ENCODE measurements at places on chromosomes 7 and 10.
A peak's percentile ranks its signal among the peaks of the same experiment; 100 is the strongest.

DNA sequence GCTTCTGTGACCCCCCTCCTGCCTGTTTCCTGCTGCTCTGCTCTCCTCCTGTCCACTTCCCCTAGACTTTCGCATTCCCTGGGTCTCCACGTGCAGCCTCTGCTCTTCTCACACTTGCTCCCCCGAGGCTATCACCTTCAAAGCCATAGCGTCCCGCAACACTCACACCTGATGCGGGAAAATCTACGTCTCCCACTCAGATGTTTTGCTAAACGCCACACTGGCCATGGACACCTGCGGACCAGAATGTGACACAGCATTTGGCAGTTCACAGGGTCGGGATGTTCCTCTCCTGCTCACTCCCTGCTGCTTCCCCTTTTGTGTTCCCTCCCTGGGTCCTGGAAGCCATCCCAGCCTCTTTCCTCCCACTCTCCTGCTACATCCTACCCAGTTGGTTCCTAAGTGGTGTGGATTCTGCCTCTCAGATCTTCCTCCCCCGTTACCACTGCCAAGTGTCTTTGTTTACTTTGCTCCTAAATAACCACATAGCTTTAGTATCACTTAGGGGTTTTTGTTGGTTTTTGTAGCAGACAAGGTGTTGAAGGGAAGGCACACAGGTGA, 33.7 kb upstream of the RBM33 start:
- no peak for DNase-seq

DNA sequence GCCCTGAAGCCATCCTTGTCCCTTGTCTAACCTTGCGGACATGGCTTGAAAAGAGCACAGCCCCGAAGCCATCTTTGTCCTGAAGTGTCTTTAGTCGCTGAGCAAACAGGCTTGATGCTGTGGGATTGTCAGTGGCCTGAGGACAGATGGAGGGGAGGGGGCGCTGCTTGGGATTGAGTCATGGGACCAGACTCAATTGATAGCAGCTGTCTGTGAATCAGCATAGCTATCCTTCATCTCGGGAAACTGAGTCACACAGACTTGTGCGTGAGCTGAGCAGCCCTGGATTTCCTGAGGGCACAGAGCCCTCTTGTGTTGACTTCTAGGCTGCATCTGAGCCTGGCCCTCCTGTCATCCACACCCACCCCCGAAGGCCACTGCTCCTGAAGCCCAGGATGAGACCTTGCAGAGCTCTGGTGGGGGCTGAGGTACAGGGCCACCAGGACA, 14.4 kb downstream of the MYO1G start:
- DNase-seq, result no peak

DNA sequence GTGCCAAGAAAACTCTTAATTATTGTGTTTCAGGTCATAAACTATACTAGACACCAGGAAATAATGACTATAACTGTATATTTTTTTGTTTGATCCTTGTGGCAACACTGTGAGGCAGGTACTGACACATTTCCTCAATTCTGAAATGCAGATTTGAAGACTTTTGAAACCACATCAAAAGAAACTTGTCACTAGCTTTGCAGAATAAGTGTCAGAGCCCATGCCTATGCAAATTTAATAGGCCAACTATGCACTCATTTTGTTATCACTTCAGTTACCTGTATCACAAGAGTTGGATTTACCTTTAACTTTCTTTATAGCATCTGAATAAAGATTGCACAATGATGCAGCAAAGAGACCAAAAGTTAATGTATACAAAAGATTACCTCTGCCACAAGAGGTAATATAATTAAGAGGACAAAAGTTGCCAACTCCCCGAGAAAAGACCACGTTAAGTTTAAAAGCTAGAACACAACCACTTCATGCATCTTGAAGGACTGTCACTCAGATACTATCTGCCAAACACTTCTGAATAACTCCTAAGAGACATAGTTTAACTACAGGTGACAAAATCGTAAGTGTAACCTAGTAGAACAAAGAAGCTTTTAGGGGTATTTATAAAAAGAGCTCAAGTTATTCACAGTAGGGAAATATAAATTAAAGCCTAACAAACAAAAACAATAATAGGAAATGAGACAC, 80.5 kb downstream of the ELAPOR2 start:
- no peak for DNase-seq

DNA sequence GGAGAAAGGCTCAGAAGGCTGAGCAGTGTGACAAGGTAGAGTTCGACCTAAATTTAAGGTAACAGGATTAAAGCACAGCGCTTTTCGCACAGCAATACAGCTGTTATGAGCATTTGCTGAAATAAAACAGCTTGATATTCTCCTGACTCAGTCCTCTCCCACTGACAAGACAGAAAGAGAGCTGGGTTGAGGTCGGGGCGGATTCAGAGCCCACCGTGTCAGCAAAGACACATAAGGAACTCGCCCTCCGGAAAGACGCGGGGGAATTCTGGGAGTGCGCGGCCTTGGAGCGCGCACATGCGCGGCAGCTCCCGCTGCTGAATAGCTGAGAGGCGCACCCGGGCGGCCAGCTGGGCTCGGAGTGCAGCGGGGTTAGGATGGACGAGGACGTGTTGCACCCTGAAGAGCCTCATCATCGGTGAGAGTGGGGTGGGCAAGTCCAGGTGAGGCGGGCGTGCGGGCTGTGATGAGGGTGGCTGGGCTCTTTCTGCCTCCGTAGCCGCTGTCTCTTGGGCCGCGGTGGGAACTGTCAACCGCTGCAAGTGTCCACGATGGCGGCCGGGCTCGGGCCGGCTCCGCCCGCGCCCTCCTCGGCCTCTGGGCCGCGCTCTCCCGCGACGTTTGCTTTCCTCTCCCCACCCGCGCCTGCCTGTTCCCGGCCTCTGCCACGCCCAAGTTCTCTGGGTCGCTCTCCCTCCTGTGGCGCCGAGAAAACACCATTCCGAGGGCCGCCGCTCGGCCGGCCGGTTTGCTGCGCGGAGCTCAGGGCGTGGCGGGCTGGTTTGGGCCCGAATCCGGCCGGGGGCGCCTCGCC, 120.6 kb downstream of the LYZL1 start:
- DNase-seq, result peak; percentile 9

DNA sequence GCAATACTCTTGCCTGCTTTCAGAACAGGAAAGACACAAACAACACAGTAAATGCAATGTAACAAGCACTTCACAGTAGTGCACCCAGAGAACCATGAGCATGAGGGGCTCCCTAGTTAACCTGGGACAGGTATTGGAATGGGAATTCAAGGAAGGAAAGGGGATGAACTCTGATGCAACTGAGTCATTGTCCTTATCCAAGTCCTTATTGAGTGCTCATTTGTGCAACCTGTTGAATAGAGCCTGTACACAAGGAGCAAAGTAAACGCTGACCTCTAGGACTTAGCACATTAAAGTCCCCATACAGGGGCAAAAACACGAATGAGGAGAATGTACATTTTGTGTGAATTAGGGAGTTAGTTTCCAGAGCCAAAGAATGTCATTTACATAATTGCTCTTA, 276.4 kb upstream of the BMPER start:
- no peak for DNase-seq

DNA sequence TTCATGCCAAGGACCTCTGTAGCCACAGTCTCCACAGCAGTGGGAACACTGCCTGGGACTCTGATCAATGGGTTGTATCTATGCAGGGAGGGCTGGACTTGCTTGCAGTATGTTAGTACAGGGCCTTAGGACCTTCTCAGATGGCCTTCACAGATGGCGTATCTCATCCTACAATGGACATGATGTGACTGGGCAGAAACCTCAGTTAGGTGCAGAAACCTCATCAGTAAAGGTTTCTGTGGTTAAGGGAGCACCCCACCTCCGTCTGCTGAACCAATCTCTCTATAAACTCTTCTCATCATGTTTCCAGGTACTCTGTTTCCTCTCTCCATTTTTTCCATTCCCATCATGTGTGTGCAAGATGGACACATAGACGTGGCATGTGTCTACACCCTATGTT, 154.9 kb downstream of the EVX1 start:
- no peak for DNase-seq

DNA sequence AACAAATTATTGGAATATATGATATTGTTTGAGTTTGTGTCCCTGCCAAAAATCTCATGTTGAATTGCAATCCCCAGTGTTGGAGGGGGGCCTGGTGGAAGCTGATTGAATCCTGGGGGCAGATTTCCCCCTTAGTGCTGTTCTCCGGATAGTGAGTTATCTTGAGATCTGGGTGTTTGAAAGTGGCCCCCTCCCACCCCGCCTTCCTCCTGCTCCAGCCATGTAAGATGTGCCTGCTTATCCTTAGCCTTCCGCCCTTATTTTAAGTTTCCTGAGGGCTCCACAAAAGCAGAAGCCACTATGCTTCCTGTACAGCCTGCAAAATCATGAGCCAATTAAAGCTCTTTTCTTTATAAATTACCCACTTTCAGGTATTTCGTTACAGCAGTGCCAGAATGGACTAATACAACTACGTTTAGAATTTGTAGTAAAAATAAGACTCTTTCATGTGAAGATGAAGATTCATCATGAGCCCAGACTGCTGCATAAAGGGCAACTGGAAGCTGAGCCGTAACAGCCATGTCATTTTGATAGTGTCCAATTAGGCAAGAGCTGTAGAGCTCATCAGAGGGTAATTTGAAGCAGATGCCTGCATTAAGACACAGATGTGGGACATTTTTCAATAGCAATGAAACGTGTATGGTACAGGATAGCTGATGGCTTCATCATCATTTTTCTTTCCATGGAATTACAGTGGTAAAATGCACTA, 1007.2 kb downstream of the REEP3 start:
- no peak for DNase-seq

DNA sequence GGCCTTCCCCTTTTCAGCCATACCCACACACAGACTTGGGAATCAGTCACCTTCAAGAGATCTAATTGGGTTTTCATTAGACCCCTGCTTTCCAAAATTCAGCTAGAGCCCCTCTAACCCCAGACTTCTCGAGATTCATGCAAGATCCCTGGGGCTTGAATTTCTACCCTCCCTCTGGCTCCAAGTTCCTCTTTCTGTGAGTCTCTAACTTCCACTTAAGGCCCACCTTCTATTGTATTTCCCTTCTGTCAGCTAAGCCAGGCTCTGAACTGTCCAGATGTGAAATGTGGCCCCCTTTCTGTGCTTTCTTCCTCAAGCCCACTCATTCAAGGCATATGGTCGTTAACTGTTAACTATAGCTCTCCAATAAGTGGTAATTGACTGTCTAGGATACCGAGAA, 132.2 kb downstream of the ZNF365 start:
- DNase-seq, result no peak

DNA sequence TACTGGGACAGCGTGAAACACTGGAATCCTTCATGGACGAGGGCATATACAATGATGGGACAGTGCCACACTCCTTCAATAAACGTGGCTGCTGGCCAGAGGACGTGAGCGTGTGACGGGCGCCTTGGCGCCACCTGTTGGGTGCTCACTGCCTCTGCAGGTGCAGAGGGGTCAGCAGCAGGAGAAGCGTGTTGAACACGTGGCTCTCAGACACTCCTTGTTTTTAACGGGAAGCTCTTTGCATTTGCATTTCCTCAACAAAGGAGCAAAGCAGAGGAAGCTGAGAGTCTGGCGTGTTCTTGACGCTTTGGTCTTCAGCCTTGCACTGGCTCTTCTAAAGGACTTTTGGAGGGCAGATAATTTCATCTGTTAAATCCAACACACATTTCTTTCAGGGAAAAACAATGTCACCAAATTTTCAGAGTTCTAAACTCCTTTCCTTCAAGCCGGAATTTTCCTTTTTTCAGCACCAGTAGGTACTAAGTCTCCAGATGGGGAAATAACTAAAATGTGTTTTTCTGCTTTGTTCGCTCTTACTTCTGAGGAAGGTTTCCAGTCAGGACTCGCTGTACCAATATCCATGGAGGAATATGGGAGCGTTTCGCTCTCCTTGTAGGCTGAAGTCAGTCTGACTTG, 2.9 kb upstream of the GET4 start:
- peak; percentile 35 for DNase-seq

GRCh38 chr7:1136841-1137516, 23.0 kb downstream of the ZFAND2A start:
- DNase-seq, result no peak

DNA sequence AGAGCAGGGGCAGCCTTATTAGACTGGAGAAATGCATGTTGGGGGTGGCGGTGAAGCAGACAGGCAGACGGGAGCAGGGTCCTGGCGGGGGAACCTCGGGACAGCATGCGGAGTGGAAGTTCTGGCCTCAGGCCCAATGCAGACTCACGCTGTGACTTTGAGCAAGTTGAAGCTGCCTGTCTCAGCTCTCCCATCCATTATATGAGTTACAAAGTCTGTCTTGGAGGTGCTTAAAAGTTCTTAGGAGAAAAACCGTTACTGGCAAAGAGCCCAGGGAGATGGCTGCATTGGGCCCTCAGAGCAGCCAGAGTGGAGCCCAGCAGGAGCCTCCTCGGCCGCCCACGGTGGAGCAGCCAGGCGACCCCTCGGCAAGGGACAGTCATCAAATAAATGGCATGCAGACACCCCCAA, 509.5 kb downstream of the PLXNA4 start:
- no peak for DNase-seq

DNA sequence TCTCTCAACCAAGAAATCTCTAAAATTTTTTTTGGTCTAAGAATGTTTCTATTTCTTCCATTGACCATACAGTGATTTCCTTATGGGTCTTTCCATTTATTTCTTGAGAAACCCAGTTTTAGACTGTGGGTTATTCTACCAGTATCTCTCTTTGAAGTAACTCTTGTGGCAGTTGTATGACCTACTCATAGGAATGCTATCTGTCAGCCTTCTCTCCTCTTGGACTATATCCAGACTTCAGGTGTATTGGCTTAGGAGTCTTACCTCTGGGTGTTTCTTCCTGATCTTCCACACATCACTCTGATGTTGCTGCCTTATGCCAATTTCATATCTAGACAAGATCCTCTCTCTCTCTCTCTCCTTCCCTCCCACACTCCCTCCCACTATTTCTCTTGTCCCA, 178.1 kb downstream of the BMPER start:
- DNase-seq, result no peak

DNA sequence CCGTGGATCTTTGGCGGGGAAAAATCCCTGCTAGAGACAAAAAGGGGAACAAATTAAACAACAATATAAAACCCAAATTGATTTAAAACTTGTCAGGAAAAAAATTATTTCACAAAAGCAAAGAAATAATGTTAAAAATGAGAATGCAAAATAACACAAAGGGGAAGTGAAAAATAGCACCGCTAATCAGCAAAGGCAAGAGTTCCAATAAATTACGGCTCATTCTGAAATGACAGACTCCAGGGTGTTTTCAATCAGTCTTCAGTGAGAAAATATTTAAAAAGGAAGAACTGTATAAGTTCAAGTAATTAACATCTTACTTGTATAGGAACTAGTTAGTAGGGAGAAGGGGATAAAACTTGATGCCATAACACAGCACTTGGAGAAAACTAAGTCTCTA, 336.8 kb downstream of the LRRTM3 start:
- DNase-seq, result no peak

- no peak for DNase-seq
Observed at GRCh38 chr10:30042820-30043219, 16.6 kb downstream of the JCAD start.

GRCh38 chr7:136925556-136925955, 57.1 kb downstream of the CHRM2 start:
- no peak for DNase-seq
